ENCODE measurements at places on chromosomes 7 and 10. TPM values are rescaled to one million over a fixed set of nuclear protein-coding genes. Genes with fewer than 3 reads are reported as not detected.
A peak's percentile ranks its signal among the peaks of the same experiment; 100 is the strongest.

DNA sequence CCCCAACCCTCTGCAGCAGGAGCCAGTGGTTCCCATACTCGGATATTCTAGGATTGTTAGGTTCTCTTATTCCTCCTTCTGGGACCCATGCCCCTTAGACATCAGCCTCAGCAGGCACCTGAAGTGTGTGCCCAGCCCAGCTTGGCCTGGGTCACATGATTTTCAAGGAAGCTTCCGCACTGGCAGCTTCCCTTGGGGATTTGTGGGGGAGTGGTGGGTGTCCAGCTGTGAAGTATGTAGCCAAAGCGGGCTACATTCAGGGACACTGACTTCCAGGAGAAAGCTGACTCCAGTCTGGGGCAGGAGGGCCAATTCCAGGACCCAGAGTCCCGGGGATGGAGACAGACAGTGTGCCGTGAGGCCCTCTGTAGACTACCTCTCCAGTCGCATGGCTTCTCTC is 1.3 kb downstream of the LDB1 start:
- DNase-seq, result no peak

DNA sequence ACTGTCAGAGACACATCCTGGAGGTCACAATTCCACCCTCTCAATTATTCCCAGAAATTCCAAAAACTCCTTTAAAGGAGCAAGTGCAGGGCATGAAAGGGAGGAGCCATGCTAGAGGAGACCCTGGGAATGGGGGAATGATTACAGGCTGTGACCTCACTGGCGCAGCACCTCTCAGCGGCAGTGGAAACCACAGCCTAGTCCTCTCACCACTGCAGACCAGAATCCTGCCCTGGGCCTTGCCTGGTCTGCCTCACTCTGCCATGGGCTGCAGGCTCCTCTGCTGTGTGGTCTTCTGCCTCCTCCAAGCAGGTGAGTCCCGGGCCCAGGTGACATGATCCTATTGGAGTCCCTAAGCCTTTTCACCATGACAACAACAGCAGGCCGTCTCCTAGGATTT is 50.5 kb upstream of the PRSS58 start:
- no peak for DNase-seq

The LFNG gene
- 44.9 TPM for total RNA-seq

- DNase-seq, result no peak
These were observed 69.5 kb upstream of the CDK13 start for GRCh38 chr7:39880556-39880955.

DNA sequence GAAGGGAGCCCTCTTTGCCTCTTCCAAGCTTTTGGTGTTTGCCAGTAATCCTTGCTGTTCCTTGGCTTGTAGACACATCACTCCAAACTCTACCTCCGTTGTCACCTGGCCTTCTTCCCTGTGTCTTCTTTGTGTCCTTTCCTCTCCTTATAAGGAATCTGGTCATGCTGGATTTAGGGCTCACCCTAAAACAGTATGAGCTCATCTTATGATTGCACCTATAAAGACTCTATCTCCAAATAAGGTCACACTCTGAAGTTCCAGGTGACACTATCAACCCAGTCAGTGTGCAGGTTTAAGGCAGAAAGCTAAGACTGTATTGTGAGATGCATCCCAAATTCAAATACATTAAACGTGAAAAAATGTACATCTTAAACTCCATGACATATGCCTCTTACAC is 49.0 kb upstream of the ZRANB1 start:
- no peak for DNase-seq

The OGDH gene
- total RNA-seq, result 116 TPM

GRCh38 chr7:132614428-132615318 is 38.4 kb upstream of the PLXNA4 start:
- DNase-seq, result peak; percentile 3

DNA sequence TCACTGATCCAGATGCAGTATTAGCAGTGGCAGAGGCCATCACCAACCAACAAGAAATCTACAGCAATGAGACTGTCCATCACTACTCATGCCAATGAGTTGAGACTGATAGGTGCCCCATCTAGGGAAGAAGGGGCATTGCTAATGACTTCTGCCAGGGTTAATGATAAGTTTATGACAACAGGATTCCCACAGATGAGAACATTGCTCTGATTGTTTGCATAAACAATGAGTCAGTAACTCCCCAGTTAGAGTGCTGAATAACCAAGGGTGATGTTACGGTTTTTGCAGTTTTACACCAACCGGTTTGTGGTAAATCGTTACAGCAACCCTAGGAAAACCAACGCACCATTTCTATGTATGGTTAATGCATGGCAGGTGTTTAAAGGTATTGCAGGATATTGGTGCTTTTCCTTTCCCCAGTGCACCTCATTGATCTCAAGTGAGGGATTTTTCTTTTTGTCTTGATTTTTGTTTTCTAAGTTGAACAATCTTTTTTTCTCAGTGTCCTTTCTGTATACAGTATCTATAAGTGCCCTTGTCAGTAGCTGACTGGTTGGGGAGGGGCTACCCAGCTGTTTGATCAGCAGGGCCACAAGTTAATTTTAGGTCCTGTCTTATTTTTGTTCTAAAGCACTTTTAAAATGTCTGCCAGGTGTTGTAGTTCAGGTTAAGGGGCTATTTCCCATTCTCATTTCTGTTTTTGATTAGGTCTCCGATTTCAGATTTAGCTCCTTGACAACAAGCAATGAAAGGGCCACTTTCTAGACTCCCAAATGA is 3.9 kb upstream of the CSGALNACT2 start:
- no peak for DNase-seq

The HACD1 gene
- total RNA-seq, result 14.6 TPM

The ELMO1 gene
- total RNA-seq, result 7.4 TPM

- DNase-seq, result no peak
These were observed 22.3 kb downstream of the VSIR start for GRCh38 chr10:71750986-71751385.

The MYOF gene
- 4.0 TPM for total RNA-seq

The PPP1R3A gene
- total RNA-seq, result not detected

DNA sequence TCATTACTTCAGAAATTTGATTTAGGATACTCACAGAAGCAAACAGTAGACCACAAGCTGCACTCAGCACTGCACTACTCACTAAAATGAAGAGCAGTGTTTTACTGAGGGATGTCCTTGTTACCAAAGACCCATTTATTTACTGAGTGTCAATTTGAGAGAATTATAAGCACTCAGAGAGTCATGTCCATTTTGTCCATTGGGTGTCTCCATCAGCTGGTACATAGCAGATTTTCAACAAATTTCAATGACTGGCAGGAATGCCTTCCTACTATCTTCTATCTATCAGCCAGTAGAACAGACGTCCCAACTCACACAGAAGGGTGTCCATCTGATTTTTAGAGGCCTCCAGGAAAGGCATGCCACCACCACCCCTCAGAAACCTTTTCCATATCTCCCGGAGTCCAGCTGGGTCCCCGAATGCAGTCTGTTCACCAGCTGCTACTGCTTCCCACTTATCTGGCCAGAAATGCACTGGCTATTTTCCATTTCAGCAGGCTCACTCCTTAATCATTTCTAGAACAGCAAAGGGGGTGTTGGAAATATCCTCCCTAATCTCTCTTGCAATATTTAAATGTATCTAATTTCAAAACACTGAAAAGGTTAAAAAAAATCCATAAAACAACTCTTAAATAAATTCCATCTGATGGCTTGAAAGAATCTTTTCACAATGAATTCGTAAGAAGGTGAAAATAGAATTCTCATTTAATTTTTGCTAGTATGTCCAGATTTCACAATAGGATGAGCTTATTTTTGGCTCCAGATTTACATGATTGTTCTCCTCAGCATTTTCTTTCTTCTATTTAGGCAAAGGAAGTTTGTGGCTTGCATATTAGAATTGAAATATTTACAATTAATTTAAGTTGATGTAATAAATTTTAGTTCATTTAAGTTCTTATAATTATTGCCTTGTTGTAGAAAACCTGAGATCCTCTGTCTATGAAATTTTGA is 1164.0 kb upstream of the CELF2 start:
- no peak for DNase-seq

The EBLN1 gene
- not detected for total RNA-seq

GRCh38 chr7:78261302-78261701 is 462.7 kb downstream of the PHTF2 start:
- DNase-seq, result no peak

DNA sequence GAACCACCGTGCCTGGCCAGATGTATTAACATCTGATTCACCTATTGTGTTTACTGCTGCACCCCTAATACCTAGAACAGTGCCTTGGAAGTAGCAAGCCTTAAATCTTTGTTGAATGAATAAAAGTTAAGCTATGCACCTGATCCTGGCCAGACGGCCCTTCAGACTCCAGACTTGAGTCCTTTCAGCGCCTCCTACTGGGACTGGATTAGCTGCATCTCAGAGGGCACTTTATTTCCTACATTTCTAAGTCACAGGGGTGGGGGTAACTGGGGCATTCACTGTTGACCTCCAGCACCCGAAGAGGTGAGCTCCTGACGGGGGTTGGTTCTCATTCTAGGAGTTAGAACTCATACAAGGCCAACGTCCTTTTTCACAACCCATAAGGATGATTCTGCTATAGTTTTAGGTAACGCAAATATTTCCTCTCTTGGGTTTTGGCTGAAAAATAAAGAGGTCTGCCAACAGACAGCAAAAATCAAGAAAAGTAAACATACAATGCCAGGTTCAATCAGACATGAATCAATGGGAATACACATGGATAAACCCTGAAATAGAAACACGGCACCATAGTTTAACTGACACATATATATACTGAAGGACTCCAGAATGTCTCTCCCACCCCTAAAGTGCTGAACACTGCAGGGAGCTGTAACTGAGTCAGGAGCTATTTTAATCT is 48.0 kb upstream of the DLG5 start:
- DNase-seq, result peak; percentile 32

The CHAT gene
- 3.3 TPM for total RNA-seq

The KIN gene
- total RNA-seq, result 14.1 TPM

GRCh38 chr7:95723583-95724180 is 48.7 kb upstream of the DYNC1I1 start:
- DNase-seq, result peak; percentile 23

The PRSS37 gene
- total RNA-seq, result not detected

- DNase-seq, result no peak
These were observed 48.1 kb downstream of the NRP1 start for GRCh38 chr10:33286157-33286934.

The PIK3CG gene
- total RNA-seq, result not detected

GRCh38 chr7:87152897-87153641 is 816 bp downstream of the DMTF1 start:
- peak; percentile 14 for DNase-seq

The GDF10 gene
- 2.9 TPM for total RNA-seq

GRCh38 chr10:114603948-114604347 is 54.1 kb downstream of the ABLIM1 start:
- no peak for DNase-seq

The LOXL4 gene
- total RNA-seq, result 1.7 TPM

The HNRNPH3 gene
- total RNA-seq, result 238 TPM

DNA sequence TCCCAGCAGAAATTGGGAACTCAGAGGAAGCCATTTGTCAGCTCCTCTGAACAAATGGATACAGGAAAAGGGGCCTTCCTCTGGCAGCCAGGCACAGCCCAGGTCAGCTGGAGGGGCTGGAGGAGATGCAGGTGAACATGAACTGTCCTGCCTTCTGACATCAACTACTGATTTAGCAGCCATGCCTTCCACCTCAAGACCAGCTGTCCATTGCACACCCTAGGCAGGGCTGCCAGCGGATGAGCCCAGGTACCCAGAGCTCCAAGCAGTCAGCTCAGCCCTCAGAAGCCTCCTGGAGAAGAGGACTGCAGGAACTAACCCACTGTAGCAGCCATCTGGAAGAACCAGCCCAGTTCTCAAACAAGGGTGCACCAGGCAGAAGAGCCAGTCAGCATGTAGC is 44.1 kb upstream of the GDF10 start:
- no peak for DNase-seq

- no peak for DNase-seq
These were observed 446.4 kb upstream of the PFKP start for GRCh38 chr10:2620827-2621521.

GRCh38 chr7:22542669-22543068 is 42.7 kb upstream of the STEAP1B start:
- DNase-seq, result no peak

- DNase-seq, result peak; percentile 26
These were observed 1.4 kb downstream of the WNT16 start for GRCh38 chr7:121330053-121330833.

The GALNT17 gene
- total RNA-seq, result 10.4 TPM

- DNase-seq, result no peak
These were observed 278.3 kb upstream of the ZNF32 start for GRCh38 chr10:43926875-43927406.

DNA sequence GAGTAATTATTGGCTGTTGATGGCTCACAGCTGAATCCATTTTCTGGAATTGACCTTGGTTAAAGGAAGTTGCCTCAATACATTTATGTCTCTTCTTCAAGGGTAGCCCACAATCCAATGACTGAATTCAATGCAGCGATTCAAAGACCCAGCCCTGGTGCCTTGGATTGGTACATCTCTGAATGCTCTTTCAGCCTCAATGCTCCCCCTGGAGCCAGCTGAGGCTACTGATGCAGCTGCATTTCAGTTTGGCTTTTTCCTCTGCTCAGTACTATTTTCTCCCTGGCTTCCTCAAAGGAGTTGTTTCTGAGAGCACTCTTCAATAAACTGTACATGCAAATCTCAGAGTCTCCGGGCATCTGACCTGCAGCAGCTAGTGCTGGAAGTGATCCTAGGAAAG is 633 bp upstream of the EBLN1 start:
- no peak for DNase-seq

GRCh38 chr7:99111591-99111990 is 32.3 kb downstream of the SMURF1 start:
- DNase-seq, result no peak

GRCh38 chr10:76935941-76936613 is 701.5 kb downstream of the KCNMA1 start:
- DNase-seq, result no peak

The TOMM7 gene
- 162 TPM for total RNA-seq

The DPP6 gene
- 2.2 TPM for total RNA-seq

GRCh38 chr7:149126662-149127266 is 640 bp upstream of the ZNF425 start:
- DNase-seq, result peak; percentile 41

The TCAF2 gene
- total RNA-seq, result 0.11 TPM

The AQP1 gene
- total RNA-seq, result 0.48 TPM

DNA sequence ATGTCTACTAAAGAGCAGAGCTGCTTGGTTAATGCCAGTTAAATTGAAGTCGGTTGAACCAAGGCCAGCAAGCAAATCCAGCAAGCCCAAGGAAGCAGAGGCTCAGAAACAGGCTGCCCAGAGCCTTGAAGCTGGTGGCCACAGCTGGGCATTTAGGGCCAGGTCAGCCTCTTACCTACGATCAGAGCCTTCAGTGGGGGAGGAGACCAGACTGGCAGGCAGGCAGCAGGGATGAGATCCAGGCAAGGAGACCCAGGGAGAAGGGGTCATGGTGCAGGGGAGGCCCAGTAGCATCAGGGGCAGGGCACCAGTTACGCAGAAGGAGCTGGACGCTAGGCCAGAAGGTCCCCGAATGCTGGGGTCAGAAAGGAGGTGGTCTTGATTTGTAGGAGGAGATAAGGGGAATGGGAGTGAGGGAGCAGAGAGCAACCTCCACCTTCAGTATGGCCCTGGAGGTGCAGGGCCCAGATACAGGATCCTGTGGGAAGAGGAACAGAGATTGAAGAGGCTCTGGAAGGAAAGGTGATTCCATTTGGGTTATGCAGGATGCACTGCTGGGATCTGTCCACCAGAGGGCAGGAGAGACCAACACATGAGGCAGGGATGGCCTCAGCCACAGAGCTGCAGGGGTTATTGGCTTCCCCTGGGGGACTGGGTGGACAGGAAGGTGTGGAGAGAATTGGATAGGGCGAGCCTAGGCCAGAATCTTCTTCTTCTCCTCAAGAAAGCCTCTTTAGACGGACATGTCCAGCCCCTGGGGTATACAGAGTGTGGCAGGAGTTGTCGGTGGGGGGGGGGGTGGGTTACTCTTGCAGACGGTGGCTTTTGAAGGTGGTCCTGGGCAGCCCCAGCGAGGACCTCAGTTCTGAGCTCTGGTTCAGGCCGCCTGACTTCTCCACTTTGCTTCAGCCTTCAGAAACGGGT is 132.6 kb upstream of the PODXL start:
- DNase-seq, result peak; percentile 88

Measured in neural crest cell (in vitro differentiated cells).